ENCODE measurements at places on chromosomes 3 and 15.

DNA sequence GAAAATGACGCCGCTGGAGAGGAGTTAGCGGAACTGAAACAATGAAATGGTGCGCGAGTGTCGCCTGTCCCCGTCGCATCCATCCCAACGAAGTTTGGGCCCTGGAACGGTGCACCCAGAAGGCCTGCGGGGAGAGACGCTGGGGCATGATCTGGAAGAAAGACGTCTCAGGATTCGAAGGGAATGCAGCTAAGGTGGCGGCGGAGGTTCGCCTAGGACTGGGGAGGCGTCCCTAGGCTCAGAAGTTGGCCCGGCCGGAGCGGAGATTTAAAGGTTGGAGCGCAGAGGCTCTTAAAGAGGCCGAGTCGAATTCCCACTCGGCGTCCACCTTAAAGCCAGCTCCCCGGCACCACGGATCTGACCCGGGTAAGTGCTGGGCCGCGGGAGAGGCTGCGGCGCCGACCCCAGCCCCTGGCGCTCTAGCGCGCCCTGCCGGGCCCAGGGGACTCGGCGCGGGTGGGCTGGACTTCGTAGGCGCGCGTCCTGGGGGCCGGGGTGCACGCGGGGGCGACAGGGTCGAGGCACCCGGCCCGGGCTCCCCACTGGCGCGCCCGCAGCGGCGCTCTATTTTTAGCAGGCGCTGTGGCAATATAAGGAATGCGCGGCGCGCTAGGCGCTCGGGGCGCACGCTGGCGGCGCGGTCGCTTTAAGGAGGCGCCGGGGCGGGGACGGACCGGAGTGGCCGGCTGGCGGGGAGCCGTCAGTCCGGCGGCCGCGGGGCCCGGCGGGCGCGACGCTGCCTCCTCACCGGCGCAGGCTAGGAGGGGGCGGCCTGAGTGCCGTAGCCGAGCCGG, at the start of gene MRAS:
MRAS (plus strand) TSS at position 620 of the 794 bp plus-strand sequence. CDS start 24,305 bp downstream, outside the sequence.
- DNase-seq, result peak; percentile 76

- no peak for DNase-seq
Observed at GRCh38 chr3:83938491-83938890, 1020.3 kb upstream of the CADM2 start.

GRCh38 chr15:66948294-66948693, 117.1 kb upstream of the SMAD3 start:
- peak; percentile 3 for DNase-seq

DNA sequence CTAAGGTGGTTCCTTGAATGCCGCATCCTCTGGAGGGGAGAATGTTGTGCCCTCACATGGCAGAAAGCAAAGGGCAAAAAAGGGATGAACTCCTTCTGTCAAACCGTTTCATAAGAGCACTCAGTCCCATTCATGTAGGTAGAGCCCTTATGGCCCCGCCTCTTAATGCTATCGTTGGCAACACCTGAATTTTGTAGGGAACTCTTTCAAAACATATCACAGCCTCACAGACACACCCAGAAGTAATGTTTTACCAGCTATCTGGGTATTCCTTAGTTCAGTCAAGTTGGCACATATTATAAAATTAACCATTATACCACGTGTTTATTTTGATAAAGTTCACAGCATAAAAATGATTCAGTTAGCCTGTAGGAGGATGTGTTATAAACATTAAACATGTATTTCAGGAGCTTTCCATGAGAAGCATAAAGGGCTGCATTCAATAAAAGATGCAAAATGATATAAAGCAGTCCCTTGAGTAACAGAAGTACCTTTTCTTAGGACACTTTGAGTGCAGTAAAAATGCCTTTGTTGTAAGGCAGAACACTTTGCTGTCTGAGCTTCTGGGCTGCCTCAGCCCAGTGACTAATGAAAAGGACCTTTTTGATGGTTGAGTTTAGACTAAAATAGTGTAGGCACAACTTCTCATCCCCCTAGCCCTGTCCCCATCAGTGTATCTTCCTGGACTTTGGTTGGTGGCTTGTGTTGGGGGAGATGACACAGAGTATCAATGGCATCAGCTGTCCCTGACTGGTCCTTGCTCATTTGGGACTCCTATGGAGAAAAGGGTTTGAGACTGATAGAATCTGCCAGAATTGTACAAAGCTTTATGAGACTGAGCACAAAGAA, 263.5 kb upstream of the TPRG1 start:
- no peak for DNase-seq

DNA sequence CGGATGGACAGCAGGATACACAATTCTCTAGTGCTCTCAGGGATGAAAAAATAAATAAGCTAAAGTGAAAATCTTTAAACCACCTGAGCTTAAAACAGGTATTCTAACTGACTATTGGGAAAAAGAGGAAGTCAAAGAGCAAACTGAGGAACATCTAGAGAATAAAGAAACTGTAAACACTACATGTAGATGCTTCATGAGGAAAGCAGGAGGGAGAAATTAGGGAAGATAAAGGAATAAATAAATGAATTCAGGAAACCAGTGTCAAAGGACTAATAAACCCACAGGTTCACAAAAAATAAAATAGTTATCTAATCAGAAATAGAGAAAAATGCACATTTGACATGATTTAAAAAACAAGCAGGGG, 525 bp upstream of the MCCC1 start:
- DNase-seq, result no peak

- DNase-seq, result peak; percentile 69
Observed at GRCh38 chr15:74901612-74902063, 5.0 kb downstream of the FAM219B start.

DNA sequence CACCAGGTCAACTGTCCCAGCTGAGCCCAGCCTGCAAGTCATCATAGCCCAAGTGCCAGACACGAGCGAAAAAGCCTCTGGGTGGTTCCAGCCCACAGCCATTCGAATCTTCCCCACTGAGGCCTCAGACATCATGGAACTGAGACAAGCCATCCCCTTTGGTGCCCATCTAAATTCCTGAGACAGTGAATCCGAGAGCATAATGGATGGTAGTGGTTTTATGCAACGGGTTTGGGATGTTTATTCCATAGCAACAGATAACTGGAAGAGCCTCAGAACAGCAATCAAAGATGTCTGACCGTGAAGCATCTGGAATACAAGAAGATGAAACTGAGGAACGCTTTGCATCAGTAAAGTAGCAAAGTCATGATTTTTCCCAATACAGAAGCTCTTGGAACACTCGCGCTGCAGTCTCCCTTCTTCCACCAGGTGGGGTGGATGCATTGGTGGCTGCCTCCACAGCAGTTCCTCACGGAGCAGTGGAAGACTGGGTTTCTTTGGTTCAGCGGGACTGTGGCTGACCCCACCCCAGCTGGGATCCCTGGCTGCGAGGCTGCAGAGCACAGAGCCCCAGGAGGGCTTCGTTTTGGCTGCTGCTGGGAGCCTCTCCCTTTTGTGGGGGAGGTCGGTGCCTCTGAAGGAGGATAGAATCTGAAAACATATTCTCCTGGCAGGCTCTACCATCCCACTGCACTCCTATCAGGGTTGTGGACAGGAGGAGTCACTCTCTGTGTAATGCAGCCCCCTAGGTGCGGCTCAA, 26.4 kb upstream of the PDE8A start:
- peak; percentile 88 for DNase-seq

DNA sequence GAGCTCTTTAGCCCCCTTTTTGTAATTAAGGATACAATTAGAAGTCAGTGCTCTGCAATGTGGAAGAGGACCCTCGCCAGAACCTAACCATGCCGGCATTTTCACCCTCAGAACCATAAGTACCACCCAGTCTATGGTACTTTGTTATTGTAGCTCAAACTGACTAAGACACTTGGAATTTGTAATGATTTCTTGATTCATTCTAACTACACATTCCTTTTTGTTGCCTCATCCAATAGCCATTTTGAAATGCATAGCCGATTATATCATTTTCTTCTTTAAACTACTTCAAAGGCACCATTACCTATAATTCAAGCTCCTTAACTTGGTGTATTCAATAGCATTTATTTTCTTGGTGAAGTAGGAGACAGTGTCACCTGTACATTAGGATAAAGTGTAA, 61.4 kb downstream of the GLB1 start:
- DNase-seq, result no peak

Data from head of caudate nucleus (tissue), 42 donors.